Gastroesophageal sphincter (tissue), 4 donors: ENCODE measurements at places on chromosomes 5 and 9. TPM values are rescaled to one million over a fixed set of nuclear protein-coding genes. Genes with fewer than 3 reads are reported as not detected.

DNA sequence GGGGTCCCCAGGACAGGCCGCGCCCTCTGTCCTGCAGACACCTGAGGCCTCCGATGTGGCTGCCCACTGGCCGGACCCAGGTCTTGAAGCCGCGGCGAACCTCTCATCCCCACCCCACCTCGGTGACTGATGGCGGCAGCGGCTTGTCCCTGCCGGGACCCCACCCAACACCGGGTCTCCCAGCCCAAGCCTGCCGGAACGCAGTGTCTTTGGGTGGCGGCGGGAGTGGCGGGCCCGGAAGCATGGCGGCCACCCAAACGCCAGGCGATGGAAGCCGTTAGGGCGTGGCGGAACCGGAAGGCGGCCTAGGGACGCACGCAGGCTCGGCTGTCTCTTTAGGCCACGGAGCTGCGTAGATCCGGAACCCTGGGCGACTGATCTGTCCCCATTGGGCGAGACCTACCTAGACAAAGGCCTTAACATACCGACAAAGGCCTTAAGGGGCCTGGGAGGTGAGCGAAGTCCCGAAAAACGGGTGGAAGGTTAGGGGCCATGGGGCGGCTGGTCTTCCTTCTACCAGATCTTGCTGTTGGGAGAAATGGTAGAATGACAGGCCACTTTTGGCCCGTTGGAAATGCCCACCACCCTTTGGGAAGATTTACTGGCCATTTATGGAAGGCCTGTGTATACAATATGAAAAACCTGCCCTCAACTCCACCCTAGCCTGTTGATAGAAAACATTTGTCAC lies 94.6 kb upstream of the SMC2 start:
- no peak for ATAC-seq

- ATAC-seq: no peak
Observed at GRCh38 chr5:177503351-177504085, 6.1 kb downstream of the DOK3 start.

DNA sequence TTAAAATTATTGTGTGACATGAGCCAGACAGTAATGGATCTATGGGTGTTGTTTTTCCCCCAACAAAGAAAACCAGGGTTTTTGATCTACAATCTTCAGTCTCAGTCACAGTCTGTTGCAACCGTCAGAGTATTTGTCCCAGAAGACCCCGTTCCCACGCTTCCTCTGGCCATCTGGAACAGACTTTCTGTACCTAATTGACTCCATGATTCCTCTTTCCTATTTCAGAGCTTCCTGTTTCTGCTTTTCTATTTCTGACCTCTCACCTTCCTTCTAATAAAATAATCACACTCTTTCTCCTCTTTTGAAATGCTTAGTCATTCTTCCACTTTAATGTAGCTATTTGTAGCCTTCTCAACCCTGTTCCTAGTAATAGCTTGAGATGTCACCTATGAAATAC lies 1044.8 kb downstream of the DTWD2 start:
- ATAC-seq: no peak

DNA sequence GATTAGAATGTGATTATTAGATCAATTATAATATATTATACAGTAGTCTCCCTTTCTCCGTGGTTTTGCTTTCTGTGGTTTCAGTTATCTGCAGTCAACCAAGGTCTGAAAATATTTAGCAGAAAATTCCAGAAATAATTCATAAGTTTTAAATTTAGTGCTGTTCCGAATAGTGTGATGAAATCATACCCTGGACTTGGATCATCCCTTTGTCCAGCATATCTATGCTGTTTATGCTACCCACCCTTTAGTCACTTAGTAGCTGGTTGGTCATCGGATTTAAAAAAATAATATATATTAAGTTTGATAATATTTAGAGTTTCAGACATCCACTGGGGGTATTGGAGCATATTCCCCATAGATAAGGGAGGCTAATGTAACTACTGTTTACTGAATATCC lies 19.6 kb downstream of the RMI1 start:
- ATAC-seq: no peak

GRCh38 chr5:146041180-146041789 lies 64.1 kb downstream of the PLAC8L1 start:
- ATAC-seq: no peak

- ATAC-seq: no peak
Observed at GRCh38 chr5:145245354-145245753, 589.8 kb downstream of the PRELID2 start.

DNA sequence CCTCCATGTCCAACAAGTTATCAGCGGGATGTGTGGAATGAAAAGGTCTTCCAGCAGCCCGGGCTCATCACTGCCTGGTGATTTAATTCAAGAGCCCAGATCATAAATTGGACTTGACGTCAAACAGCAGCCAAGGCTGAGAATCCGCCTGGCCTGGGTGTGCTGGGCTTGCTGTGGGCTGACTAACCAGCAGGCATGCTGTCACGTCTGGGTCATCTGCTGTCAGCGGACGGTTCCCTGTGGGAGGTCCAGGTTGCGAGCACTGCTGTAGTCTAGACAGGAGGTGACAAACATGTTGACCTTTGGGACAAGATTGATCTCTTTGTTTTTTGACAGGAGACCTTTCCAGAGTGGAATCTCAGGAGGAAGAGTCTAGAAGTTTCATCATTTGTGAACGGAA lies 289.7 kb downstream of the OSTF1 start:
- peak; percentile 89 for ATAC-seq

- ATAC-seq: peak; percentile 18
Observed at GRCh38 chr9:128011071-128011817, 30.5 kb upstream of the EEIG1 start.

- ATAC-seq: no peak
Observed at GRCh38 chr5:135654761-135655467, 76.1 kb upstream of the CXCL14 start.

- no peak for ATAC-seq
Observed at GRCh38 chr9:123316053-123316718, 39.8 kb upstream of the CRB2 start.

ARL14EPL gene
- not detected for total RNA-seq

GABRA1 gene
- 3.1 TPM for total RNA-seq

SPATA31C1 gene
- not detected for total RNA-seq

CYFIP2 gene
- total RNA-seq: 13.7 TPM

ATOX1 gene
- 74.4 TPM for total RNA-seq
